ENCODE measurements at places on chromosomes 2 and 18.

DNA sequence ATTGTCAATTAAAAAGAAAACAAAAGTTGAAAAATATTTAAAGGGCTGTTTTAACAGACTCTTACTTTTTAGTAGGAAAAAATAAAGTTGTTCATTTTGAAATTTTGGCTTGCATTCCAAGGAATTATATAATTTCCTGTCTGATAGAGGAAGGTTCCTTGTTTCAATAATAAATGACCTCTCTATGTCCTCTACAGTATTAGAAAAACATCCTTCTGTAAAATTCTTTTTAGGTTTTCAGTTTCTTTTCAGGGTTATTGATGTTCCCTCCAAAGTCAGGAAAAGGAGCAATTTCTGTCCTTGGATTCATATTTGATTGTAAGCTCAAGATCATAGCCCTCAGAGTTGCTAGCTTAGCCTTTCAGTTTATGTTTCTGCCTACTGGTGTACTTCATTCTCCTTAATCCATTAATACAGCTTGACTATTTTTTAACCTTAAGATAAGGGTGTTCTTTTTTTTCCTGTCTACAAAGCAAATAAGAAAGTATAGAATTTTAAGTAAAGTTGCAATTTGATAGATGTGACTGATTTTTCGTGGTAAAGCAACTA is 125.2 kb upstream of the COL3A1 start:
- DNase-seq = no peak

DNA sequence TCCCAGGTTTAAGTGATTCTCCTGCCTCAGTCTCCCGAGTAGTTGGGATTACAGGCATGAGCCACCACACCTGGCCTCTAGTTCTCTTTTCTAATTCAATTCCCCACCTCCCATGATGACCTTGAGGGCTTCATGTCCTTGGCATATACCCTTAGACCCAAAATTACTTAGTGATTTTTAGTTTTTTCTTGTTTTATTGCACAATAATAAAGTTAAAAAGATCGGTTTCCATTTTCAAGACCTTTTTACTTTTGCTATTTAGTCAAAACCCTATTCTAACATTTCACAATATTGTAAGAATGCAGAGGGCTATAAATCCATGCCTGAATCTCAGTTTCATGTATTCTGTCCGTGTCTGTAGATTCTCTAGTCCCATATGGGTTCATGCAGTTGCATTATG is 354.6 kb upstream of the FANCL start:
- no peak for DNase-seq

- no peak for DNase-seq
These were observed 106.8 kb downstream of the TSN start for GRCh38 chr2:121862286-121862685.

GRCh38 chr2:241673797-241674725 is 12.6 kb downstream of the DTYMK start:
- no peak for DNase-seq

Data from stimulated activated CD8-positive, alpha-beta memory T cell treated with anti-CD3 and anti-CD28 coated beads, Interleukin-7, amount 100 ng/mL, for 48 hours (primary cell).